ENCODE measurements at places on chromosomes 6 and 20.

DNA sequence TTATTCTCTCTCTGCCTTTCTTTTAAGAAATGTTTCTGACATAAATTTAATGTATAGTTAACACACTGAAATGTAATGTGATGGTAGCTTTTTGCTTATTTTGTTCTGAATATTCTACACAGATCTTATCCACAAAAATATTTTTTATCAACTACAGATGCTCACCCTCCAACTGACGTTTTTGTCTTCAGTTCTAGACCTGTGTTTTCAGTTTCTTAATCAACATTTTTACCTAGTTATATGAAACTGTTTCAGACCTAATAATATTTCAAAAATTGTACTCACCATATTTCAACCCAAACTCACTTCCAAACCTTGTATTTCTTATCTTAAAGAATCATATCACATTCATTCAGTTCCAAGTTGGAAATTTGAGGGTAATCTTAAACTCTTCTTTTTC lies 452.8 kb downstream of the RFPL4B start:
- no peak for DNase-seq

GRCh38 chr20:46998477-46999240 lies 104.0 kb downstream of the EYA2 start:
- no peak for DNase-seq

- peak; percentile 98 for DNase-seq
Measured at GRCh38 chr6:42782689-42783176, 881 bp downstream of the BICRAL start.

- DNase-seq = no peak
Measured at GRCh38 chr20:21315138-21315537, 12.0 kb downstream of the XRN2 start.

DNA sequence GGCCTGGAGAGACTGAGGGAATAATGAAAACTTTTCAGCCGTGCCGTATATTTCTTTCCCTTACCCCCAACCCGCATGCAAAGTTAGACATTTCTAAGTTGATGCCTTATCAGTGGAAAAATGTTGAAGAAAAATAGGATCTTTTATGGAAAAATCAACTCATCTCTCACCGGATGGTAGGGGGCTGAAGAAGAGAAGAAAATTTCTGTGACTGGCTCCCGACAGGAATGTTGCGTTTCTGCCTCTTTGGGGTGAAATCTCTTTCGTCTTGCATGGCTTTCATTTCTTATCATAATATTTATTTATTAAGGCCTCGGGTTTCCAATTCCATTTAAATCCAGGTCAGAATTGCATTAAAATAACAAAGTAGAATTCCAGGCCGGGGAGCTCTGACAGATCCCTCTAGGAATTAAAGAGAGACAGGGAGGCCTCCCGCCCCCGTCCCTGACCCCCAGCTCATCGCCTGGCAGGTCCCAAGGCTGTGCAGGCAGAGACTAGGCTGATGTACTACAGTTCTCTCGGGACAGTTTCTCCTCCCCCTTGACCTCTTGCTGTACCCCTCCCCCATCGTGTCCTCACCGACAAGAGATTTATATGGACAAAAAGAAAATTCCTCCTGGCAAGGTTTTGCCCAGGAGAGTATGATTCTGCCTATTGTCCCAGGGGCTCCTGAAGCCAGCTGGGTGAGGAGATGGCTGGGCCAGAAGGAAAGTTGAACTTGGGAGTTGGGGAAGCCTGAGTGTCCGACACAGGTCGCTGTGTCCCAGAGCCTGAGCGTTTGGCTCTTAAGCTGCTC lies 1.3 kb downstream of the SCUBE3 start:
- DNase-seq = no peak

GRCh38 chr20:41293269-41294037 lies 24.1 kb downstream of the ZHX3 start:
- DNase-seq = no peak

Data from NCI-H146 (cell line).